ENCODE measurements at places on chromosomes 11 and 22. TPM values are rescaled to one million over a fixed set of nuclear protein-coding genes. Genes with fewer than 3 reads are reported as not detected.
A peak's percentile ranks its signal among the peaks of the same experiment; 100 is the strongest.

Gene CLCF1
- 0.19 TPM for total RNA-seq

Gene MS4A6E
- total RNA-seq = 0.57 TPM

Gene STK33
- total RNA-seq = 10.5 TPM

Gene OR51E2
- total RNA-seq = under 0.01 TPM

- no peaks in the 10 kb centered on the region for H3K27me3 ChIP-seq
- H3K4me1 ChIP-seq = no peaks in the 10 kb centered on the region
- no peak overlapping the region for H3K27ac ChIP-seq
- peaks cover 19% of the 10 kb centered on the region for H3K36me3 ChIP-seq
Measured at GRCh38 chr11:74203966-74204365, 32.9 kb downstream of the PPME1 start.

GRCh38 chr11:47403571-47403970 lies 4.8 kb upstream of the SLC39A13 start:
- H3K4me1 ChIP-seq = peaks cover 17% of the 10 kb centered on the region
- no peak for DNase-seq
- H3K36me3 ChIP-seq = no peaks in the 10 kb centered on the region
- H3K27me3 ChIP-seq = no peaks in the 10 kb centered on the region

DNA sequence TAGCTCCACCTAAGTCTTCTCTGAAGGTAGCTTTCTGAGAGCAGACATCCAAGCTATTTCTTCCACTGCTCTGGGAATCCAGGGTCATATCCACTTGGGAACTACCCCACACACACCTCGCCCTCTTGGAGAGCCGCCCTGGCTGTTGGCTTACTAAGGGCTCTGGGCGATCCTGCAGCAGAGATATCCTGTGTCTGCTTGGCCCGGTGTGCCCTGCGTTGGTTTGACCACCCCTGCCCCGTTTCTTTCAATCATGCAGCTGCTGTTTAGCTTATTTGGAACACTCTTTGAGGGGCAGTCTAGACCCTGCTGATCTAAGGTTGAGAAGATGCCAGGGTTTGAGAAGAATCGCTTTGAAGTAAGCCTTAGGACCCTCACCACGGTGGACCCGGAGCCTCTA lies 17.4 kb upstream of the SCUBE1 start:
- H3K36me3 ChIP-seq = no peaks in the 10 kb centered on the region
- no peaks in the 10 kb centered on the region for H3K27me3 ChIP-seq
- no peak overlapping the region for H3K27ac ChIP-seq
- H3K4me1 ChIP-seq = no peaks in the 10 kb centered on the region
- DNase-seq = no peak

- DNase-seq = no peak
- H3K27me3 ChIP-seq = no peaks in the 10 kb centered on the region
- no peaks in the 10 kb centered on the region for H3K36me3 ChIP-seq
- H3K4me1 ChIP-seq = no peaks in the 10 kb centered on the region
- no peak overlapping the region for H3K4me3 ChIP-seq
- no peak overlapping the region for H3K27ac ChIP-seq
Measured at GRCh38 chr11:60699936-60700335, 524 bp downstream of the MS4A8 start.

DNA sequence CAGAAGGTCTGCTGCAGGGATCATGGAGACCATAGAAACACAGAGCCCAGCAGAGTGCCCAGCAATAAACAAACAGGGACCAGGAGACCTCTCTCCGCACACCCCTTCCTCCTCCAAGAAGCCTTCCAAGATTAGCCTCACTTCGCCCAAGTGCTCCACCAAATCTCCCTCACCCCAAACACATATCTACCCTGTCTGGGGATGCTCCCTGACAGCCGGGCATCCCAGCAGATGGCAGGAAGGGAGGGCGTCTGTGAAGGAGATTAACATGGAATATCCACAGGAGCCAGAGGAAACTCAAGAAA lies 26.5 kb downstream of the ARAP1 start:
- H3K4me1 ChIP-seq = peaks cover 29% of the 10 kb centered on the region
- peaks cover 5% of the 10 kb centered on the region for H3K36me3 ChIP-seq
- DNase-seq = no peak
- H3K27ac ChIP-seq = no peak overlapping the region

DNA sequence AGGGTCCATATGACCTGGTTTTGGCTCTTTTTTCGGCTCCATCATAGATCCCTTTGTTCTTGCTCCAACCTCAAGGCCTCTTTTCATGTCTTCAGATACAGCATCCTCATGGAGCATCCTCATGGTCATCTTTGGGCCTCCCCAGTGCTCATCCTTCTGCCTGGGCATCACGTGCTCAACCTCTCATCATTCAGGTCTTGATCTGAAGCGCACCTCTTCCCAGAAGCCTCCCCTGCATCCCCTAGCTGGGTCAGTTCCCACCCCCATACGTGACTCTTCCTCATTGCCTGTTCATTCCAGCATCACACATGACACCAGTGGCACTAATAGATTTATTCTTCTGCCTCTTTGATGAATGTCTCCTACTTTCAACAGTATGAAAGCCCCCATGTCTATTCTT lies 192.2 kb downstream of the MIAT start:
- no peak overlapping the region for H3K27ac ChIP-seq
- no peak for DNase-seq
- no peak overlapping the region for H3K4me3 ChIP-seq
- no peaks in the 10 kb centered on the region for H3K4me1 ChIP-seq

GRCh38 chr11:2194877-2195755 lies 23.5 kb upstream of the TH start:
- H3K36me3 ChIP-seq = no peaks in the 10 kb centered on the region
- no peak overlapping the region for H3K27ac ChIP-seq
- DNase-seq = no peak
- no peaks in the 10 kb centered on the region for H3K27me3 ChIP-seq
- no peak overlapping the region for H3K4me3 ChIP-seq
- H3K4me1 ChIP-seq = no peaks in the 10 kb centered on the region

DNA sequence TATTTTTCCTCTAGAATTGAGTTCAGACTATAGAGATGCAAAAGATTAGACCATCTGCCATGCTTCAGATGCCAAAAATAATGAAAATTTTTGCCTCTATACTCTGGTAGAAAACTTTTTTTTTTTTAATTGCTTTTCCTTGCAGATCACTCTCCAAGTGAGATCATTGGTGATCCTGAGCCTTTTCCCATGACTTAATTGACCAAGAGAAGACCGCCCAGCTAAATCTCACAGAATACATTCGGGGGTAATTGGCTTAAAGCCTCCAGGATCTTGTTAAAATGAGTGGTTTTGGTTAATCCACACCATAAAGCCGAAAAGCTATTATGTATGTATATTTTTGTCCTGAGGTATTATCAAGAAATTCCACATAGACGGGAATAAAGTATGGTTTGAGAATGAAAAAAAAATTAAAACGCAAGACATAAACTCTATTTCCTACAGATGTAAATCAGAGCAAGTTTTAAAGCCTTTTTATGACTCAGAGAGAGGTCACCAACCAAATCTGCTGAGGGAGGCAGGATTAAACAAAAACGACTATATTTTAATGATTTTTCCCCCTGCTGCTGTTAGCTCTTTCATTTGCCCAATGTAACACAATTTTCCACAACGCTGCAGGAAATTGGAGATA lies 64.0 kb downstream of the PARVA start:
- DNase-seq = no peak
- no peaks in the 10 kb centered on the region for H3K4me1 ChIP-seq
- H3K36me3 ChIP-seq = no peaks in the 10 kb centered on the region
- no peaks in the 10 kb centered on the region for H3K27me3 ChIP-seq

- peaks cover 16% of the 10 kb centered on the region for H3K4me1 ChIP-seq
- H3K4me3 ChIP-seq = peak overlapping the region; percentile 83
- no peak for DNase-seq
- no peaks in the 10 kb centered on the region for H3K27me3 ChIP-seq
- H3K36me3 ChIP-seq = no peaks in the 10 kb centered on the region
Measured at GRCh38 chr22:38570779-38571364, 889 bp upstream of the DMC1 start.

- DNase-seq = no peak
- H3K36me3 ChIP-seq = no peaks in the 10 kb centered on the region
- H3K27ac ChIP-seq = no peak overlapping the region
- no peaks in the 10 kb centered on the region for H3K27me3 ChIP-seq
- H3K4me1 ChIP-seq = no peaks in the 10 kb centered on the region
- no peak overlapping the region for H3K4me3 ChIP-seq
Measured at GRCh38 chr11:57399221-57399620, 8.8 kb upstream of the PRG2 start.

DNA sequence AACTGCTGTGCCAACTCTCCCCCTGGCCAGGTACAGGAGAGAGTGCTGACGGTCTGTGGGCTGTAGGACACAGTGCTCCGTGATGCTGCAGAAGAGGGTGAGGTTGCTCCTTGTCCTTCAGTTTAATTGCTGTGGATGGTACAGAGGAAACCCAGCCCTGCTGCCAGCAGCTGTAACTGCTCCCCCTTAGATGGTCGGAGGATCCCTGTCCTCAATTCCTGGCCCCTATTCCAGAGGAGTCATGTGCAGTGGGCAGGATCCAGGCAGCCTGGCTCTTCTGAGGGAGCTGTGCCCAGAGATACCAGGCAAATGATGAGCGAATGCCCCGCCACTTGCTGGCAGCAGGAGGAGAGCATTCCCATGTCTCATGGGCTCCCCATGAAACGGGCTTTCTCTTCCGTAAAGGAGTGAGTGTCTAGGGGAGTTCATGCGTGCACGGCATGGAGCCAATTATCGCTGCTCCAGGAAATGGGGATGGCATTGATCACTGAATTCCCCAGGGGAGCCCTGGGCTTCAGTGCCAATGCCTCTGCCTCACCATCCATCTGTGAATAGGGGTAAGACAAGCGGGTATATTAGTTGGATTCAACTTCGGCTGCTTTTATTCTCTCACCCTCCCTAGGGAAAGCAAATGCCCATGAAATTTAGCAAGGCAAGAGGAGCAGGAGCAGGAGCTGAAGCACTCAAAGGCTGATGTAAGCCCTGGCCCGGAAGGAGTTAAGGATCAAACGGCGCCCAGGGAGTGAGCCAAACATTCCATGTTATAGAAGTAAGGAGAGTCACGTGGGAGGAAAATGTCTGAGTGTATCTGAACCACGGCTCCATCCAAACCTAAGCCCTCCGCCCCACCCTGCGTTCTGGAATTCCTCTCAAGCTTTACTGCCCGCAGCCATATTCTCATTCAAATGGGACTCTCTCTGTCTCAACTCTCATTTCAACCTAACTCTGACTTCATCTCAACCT lies 51.0 kb upstream of the CSNK2A3 start:
- H3K27ac ChIP-seq = no peak overlapping the region
- no peak overlapping the region for H3K4me3 ChIP-seq
- no peaks in the 10 kb centered on the region for H3K4me1 ChIP-seq
- no peak for DNase-seq
- no peaks in the 10 kb centered on the region for H3K36me3 ChIP-seq

- no peak overlapping the region for H3K27ac ChIP-seq
- H3K4me3 ChIP-seq = no peak overlapping the region
- H3K4me1 ChIP-seq = no peaks in the 10 kb centered on the region
- H3K27me3 ChIP-seq = no peaks in the 10 kb centered on the region
Measured at GRCh38 chr11:104892723-104893511, 5.3 kb downstream of the CASP12 start.

- no peak for DNase-seq
- H3K4me3 ChIP-seq = no peak overlapping the region
- no peak overlapping the region for H3K27ac ChIP-seq
- no peaks in the 10 kb centered on the region for H3K4me1 ChIP-seq
- H3K27me3 ChIP-seq = no peaks in the 10 kb centered on the region
Measured at GRCh38 chr11:68173926-68174325, 39.2 kb downstream of the KMT5B start.

- DNase-seq = no peak
- no peak overlapping the region for H3K4me3 ChIP-seq
- H3K27ac ChIP-seq = no peak overlapping the region
- no peaks in the 10 kb centered on the region for H3K36me3 ChIP-seq
- no peaks in the 10 kb centered on the region for H3K4me1 ChIP-seq
- no peaks in the 10 kb centered on the region for H3K27me3 ChIP-seq
Measured at GRCh38 chr22:20228055-20228938, 39.8 kb downstream of the RTN4R start.

- no peaks in the 10 kb centered on the region for H3K4me1 ChIP-seq
- H3K27me3 ChIP-seq = no peaks in the 10 kb centered on the region
- no peaks in the 10 kb centered on the region for H3K36me3 ChIP-seq
- no peak overlapping the region for H3K27ac ChIP-seq
- no peak overlapping the region for H3K4me3 ChIP-seq
- DNase-seq = no peak
Measured at GRCh38 chr11:113448316-113448677, 26.9 kb downstream of the DRD2 start.

GRCh38 chr11:128695539-128696221 lies 1.8 kb downstream of the FLI1 start:
- H3K4me1 ChIP-seq = peaks cover 72% of the 10 kb centered on the region
- peak overlapping the region; percentile 86 for H3K4me3 ChIP-seq
- H3K27ac ChIP-seq = peak overlapping the region; percentile 82
- DNase-seq = no peak
- no peaks in the 10 kb centered on the region for H3K36me3 ChIP-seq
- H3K27me3 ChIP-seq = peaks cover 9% of the 10 kb centered on the region

Data from thymus (tissue), 14 donors.